Esophagus mucosa (tissue), 1 donor: ENCODE measurements at places on chromosomes 7 and 10.
A peak's percentile ranks its signal among the peaks of the same experiment; 100 is the strongest.

GRCh38 chr7:65251851-65252620, 121.6 kb upstream of the ZNF92 start:
- ATAC-seq: peak; percentile 82

- no peak for ATAC-seq
Measured at GRCh38 chr7:69091521-69091920, 506.8 kb upstream of the AUTS2 start.

GRCh38 chr7:128035712-128036111, 4.5 kb upstream of the LRRC4 start:
- ATAC-seq: no peak

DNA sequence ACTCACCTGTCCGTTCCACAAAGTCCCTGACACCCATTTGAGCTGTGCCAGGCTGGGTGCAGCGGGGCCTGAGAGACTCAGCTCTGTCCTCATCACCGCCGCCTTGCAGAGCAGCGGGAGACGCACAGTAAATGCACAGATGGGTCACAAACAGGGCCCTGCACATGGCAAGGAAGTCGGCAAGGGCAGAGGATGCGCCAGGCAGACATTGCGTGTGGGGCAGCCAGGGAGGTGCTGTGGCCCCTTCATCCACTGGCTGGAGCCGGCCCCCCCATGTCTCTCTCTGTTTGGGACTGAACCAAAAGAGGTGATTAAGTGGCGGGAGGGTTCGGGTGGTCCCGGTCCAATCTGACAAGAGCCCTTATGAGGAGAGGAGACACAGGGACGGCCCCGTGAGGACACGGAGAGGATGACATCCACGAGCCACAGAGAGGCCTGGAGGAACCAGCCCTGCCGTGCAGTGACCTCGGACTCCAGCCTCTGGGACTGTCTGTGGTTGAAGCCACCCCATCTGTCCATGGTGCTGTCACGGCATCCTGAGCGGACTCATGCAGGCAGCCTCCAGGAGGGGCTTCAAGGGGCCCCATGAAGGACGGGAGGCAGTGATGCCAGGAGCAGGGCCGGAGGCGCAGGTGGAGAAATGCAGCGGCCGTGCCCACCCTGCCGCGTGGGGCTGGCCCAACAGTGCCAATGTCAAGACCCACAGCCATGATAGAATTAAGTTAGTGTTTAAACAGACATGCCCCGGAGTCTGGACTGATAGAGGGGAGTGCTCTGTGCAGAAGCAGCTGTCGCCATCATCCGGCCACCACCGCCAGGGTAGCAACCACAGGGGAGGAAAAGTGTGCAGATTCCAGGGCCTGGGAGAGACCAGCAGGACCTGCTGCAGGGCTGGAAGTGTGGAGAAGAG, 28.4 kb upstream of the FOXL3 start:
- ATAC-seq: no peak

DNA sequence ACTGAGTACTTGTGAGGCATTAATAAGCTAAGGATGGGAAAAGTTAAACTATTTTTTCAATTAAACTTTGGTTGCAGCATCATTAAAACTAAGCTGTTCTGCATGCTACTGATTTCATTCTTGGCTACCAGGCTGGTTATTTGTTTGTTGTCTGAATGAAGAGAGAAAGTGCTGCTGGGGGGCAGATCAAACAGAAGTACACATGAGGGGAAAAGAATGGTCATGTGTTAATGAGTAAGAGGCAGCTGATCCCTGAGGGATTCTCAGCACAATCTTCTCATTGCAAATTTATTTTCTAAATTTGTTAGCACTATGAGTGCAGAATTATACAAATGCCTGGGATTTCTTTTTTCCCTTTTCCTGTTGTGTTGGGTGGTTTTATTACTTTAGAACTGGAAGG, 213.2 kb upstream of the HPS1 start:
- ATAC-seq: no peak

DNA sequence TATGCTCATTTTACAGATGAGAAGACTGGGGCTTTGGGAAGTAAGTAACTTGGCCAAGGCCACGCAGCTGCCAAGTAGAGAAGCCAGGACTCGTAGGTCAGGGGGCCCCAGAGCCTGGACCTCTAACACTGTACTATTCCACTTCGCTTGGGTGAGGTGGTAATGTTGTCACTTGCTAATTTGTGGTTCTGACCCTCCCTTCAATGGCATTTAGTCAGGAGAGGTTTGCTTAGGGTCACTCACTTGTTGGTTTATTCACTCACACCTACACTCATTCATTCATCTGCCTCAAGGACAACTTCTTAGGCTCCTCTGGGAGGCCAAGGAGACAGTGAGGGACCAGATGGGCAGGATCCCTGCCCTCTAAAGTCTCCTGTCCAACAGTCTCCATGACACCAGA, 21.3 kb downstream of the BTBD16 start:
- no peak for ATAC-seq

GRCh38 chr7:150901160-150902035, 49.1 kb downstream of the AOC1 start:
- ATAC-seq: no peak

DNA sequence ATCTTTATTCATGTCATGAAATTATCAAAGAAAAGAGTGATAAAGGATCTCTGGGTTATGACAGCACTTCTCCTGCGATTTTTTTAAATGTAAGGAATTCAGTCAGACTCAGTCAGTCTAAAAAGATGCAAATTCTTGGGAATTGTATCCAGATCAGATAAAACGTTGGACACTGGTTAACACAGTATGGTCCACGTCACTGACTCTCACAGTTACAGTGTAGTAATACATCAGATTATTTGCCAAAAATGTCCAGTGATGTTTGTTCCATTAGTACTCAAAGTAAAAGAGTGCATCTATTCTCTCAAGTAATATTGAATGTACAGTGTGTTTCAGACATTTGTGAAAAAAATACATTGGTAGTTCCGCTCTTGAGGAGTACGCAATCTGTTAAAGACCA, 224.5 kb downstream of the PCDH15 start:
- no peak for ATAC-seq

DNA sequence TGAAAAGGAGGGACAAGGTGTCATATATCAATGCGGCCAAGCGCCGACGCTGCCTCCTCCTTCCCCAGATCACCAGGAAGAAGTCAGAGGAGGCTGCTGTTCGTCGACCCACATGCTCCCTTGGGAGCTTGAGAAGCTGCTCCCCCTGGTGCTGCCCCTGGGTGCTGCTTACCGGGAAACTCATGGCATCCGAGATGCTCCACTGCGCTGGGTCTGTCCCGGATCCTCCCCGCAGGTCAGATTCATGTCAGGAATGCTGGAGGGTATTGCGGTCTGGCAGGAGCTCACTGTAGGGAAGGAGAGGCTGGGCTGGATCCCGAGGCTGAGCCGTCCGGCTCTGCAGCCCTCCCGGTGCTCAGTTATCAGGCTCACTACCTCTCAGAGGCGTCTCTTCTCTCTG, 123.7 kb upstream of the FAM20C start:
- peak; percentile 25 for ATAC-seq

- no peak for ATAC-seq
Measured at GRCh38 chr10:97124211-97124610, 61.5 kb downstream of the SLIT1 start.

GRCh38 chr10:92530891-92531535, 42.9 kb downstream of the IDE start:
- ATAC-seq: no peak

GRCh38 chr10:48945441-48946130, 5.9 kb upstream of the LRRC18 start:
- ATAC-seq: no peak

DNA sequence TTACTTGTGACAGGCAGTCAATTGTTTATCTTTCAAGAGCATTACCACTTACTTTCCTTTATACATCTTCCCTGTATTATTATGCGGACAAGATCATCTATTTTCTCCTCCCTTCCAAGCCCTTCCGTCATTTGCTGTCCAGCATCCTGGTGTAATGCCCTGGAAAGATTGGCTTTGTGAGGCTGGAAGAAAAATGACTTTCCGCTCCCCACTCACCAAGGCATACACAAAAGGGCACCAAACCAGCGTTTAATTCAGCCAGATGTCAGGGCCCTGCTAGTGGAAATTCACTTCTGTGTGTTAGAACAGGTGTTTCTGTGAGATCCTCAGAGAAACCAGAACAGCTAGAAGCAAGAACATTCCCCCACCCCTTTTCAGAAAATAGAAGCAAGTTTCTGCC, 128.1 kb upstream of the NANOS1 start:
- ATAC-seq: no peak

DNA sequence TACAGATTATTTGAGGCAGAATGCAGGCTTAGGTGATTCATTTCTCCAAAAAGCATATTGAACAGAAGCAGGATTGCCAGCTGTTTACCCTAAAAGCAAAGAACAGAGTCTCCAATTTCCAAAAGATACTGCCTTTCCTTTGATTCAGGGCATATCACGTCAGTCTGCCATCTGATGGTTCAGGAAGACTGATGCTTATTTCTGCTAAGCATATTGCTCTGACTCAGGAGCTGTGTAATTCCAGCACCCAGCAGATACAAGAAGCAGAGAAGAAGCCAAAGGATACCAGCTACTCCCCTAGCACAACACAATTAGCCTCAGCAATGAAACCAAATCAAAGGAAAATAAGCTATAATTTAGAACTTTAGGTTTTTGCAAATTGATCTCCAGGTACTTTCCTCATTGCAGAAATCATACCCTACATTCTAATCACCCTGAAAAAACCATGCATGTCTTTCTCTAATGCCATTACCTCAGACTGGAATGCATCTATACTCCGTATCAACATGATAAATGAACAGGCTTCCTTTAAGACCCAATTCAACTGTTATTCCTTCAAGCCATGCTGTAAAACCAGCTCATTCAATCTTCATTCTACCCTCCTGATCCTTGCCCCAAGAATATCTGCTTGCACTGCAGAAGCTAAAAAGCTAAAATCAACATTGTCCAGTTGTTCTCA, 55.1 kb downstream of the ABI1 start:
- peak; percentile 53 for ATAC-seq

GRCh38 chr7:97021747-97022490, 2.7 kb downstream of the DLX5 start:
- no peak for ATAC-seq

DNA sequence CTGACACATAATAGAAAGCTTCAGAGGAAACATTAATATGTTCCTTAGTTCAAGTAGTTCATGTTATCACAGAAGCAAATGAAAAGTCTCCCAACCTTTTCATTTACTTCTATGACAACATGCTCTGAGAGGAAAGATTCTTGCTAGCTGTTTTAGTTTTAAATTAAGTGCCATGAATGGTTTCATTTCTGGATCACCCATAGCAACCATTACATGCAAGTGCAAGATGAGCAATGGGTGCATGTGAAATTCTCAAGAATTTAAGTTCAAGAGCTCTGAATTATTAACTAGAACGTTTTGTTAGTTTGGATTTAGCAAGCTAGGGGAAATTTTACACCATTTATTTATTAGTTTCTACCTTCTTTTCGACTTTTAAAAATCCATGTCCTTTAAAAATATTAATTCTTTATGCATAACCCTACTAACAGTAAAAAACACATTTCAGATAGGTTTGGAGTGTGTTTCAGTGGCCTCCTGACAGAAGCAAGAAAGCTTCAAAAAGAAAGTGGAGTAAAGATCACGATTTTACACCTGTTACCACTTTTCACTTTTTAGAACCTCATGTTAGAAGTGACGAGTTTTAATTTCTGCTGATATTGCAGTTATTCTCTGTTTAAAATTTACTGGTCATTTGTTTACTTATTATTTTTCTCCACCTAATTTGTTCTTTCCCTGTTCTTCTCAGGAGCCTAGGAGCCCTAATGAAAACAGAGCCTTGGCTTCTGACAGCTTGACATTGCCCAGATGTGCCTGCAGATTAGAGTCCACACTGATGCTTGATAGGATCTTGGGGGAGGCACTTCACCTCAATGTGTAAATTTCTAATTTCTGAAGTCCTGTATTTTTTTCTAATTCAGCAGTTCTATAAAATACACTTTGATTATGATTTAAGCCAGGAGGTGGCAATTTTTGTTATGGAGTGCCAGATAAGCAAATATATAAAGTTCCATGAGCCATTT, 995.3 kb upstream of the PHF14 start:
- no peak for ATAC-seq

- no peak for ATAC-seq
Measured at GRCh38 chr7:35248576-35249536, 5.0 kb downstream of the TBX20 start.

DNA sequence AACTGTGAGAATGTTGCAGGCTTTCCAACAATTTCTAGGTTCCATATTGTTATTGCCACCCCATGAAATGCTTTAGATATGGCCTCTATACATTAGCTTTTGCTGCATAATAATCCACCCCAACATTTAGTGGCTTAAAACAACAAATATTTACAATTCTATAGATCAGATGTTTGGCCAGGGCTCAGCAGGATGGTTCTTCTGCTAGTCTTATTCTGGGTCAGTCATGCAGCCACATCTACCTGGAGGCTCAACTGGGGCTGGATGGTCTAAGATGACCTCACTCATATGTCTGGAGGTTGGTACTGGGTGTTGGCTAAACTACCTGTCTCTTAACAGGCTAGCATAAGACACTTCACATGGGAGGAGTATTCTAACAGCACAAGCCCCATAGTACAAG, 607.3 kb downstream of the LRMDA start:
- ATAC-seq: no peak

DNA sequence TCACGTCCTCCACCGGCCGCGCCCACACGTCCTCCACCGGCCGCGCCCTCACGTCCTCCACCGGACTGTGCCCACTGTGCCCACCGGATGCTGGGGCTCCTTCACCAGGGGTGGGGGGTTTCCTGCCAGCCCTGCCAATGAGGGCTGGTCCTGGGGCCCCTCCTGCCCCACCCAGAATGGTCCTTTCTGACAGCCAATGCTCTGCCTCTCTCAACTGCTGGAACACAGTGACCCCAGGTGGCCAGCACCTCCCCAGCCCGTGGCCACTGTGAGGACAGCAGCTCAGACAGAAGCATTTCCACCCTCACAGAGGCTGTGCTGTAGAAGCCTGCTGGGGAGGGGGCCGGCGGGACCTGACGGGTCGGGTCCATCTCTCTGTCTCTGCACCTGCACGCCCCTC, 90.1 kb upstream of the DNAAF5 start:
- ATAC-seq: peak; percentile 15

DNA sequence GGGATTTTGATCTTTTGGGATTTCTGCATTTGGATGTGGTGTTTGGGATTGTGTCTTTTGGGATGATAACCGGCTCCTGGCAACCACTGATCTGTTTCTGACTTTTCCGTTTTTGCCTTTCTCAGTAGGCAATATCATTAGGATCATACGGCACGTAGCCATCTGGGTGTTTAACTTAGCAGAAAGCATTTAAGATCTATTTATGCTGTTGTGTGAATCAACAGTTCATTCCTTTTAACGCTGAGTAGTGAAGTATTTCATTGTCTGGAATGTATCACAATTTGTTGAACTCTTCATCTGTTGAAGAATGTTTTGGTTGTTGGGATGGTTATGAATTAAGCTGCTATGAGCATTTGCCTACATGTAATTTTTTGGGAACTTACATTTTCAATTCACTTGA, 459.6 kb downstream of the SDK1 start:
- ATAC-seq: no peak

DNA sequence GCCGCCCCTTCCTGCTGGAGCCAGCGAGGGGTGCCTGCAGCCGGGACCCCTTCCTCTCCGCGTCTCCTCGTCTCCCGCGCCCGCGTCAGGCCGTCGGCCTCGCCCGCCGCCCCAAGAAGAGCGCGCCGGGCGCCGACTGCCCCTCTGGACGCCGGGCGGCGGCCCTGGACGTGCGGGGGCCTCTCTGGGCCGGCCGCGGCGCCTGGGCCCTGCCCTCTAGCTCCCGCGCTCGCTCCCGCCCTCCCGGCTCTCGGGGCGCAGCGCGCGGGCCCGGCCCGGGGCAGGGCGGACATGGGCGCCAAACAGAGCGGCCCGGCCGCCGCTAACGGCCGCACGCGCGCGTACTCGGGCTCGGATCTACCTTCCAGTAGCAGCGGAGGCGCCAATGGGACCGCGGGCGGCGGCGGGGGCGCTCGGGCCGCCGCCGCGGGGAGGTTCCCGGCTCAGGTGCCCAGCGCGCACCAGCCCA, 704 bp downstream of the ZNRF2 start:
- peak; percentile 20 for ATAC-seq
